Suppressor macrophage treated with lipopolysaccharide for 4 hours (primary cell): ENCODE measurements at places on chromosomes 12 and 14.

GRCh38 chr12:88472775-88473174, 107.5 kb downstream of the KITLG start:
- DNase-seq, result no peak

GRCh38 chr12:9244894-9245293, 36.7 kb upstream of the PZP start:
- DNase-seq, result no peak

GRCh38 chr12:88955531-88955930, 375.3 kb upstream of the KITLG start:
- no peak for DNase-seq

- DNase-seq, result no peak
These were observed 24.0 kb downstream of the LRIG3 start for GRCh38 chr12:58896278-58896677.

DNA sequence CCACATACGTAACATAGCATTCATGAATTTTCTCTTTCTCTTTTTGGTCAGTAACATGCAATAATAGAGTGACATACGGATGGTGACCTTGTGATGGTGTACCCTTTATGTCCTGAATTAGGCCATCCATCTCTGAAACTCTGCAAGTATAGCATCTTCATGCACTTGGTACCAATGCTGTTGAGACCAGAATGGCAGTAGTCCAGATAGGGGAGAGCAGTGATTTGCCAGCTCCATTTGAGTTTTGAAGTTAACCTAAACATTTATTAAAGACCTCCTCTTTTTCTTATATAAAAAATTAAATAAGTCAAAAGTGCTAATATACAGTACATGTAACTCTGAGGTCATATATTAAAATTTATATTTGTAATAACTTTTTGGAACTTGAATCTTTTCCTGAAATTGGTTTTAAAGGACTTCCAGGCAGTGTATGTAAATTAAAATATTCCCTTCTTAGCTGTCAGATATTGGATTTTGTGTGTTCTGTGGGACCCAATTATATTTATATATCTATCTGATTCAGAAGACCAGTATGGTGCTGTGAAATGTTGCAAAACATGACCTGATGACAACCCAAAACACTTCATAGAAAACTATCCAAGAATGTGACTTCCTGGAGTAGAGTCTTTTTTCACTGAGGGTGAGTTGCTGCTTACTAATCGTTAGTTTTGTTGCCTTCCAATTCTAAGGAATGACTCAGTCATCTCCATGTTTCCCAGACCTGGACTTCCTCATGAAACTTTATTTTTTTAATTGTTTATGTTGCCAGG, 3.5 kb downstream of the ELK3 start:
- peak; percentile 87 for DNase-seq

DNA sequence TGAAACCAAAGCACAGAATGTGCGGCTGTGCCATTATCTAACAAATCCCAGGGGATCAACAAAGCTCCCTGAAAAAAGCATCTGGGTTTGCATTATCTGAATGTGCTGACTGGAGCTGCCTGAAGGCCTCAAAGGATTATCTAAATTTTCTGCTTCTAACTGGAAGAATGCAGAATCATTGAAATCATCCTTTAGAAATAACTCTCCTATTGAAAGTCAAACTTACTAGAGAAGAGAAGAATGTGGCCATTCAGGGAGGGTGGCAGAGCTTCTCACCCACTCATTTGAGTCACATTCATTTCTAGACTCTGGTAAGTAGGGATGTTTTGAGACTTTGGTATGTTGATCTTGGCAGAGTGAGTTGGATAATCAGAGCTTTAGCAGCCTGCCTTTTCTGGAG, 220.6 kb upstream of the RGS6 start:
- DNase-seq, result no peak

DNA sequence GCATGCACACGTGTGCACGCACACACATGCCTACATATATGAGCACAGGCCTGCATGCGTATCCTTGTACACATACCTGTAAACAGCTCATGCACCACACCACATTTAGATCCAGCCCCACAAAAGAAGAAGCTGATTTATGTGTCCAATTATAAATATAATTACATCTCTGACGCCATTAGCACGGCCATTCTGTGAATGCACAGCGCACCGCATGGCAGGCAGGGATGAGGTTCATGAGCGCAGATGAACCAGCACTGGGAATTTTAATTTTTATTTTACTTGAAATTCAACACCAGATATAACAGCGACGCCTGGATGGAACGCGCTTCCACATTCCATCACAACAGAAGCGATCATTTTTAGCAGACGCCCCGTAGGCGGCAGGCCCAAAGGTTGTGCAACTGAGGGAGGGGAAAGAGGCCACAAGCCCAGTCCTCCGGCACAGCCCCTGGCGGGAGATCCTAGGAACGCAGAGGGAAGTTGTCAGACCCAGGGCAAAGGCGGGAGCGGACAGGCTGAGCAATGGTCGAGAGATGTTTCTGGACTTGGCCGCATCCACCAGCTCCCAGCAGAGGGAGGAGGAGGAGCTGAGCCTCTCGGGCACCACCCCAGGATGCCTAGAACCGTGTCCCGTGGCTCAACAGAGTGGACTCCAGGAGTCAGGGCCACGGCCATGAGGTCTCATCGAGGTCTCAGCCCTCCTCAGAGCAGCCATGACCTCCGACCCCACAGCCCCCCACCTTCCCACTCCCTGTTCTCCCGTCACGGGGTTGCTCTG, 37.9 kb upstream of the GALNT9 start:
- DNase-seq, result no peak

DNA sequence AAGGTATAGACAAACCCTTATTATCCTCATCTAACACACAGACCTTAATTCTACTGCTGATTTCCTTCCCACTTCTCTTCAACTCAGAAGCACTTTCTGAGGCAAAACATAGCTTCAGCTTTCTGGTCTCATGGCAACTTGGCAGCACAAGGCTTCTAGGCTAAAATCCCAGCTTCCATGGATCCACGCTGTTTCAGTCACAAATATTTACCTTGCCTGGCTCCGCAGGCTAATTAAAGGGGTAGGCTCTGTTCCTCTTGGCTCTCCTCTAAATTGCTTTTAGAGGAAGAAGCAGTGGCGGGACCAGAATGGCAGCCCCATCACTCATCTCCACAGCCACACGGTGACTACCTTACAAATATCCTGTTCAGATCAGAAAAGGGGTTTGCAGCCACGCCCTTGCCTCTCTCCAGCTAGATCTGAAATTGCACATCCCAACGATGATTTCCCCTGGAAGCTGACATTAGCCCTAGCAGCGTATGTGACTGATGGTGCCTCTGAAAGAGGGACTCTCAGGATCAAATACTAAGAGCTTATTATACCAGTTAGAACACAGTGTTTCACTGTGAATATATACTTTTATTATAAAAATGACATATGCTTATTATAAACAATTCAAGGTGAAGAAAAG, 221.5 kb upstream of the NUDT4 start:
- DNase-seq, result no peak

GRCh38 chr12:68479896-68480291, 130.8 kb upstream of the RAP1B start:
- no peak for DNase-seq

DNA sequence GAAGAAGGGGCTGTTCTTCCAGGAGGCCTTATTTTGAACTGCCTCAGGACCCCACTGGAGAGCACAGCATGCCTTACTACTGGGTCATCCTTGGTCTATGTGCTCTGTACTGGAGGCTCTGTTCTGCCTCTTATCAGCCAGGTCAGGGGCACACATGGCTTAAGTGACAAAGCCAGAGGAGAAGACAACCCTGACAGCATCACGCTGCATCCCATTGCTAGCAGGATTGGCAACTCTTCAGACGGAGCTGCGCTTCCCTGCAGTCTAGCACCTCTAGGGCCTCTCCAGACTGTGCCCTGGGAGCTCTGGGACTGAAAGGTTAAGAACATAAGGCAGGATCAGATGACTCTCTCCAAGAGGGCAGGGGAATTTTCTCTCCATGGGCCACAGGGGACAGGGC, 17.3 kb upstream of the TIGAR start:
- DNase-seq, result no peak

DNA sequence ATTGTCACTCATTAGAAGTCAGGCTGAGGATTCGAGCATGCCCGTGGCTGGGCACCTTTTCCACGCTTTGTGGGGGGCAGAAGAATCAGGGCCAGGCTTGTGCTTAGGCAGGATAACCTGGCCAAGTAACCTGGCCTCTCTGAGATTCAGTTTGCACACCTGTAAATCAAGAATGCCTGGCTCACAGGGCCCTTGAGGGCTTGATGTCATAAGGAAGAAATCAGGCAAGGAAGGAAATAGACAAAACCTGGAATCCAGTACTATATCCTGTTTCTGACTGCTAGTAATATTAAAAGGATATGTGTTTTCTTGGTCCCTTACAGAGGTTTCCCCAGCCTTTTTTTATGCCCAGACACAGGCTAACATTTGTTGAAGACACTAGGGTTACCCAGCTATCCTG, 91.9 kb downstream of the SAMD4A start:
- DNase-seq, result no peak

GRCh38 chr12:30533558-30534265, 162.0 kb downstream of the IPO8 start:
- DNase-seq, result no peak

GRCh38 chr14:88856786-88857366, 32.4 kb downstream of the TTC8 start:
- DNase-seq, result no peak

GRCh38 chr14:100056964-100057795, 8.0 kb upstream of the EVL start:
- DNase-seq, result no peak

- no peak for DNase-seq
These were observed 148.6 kb upstream of the DIO3 start for GRCh38 chr14:101412739-101413138.

DNA sequence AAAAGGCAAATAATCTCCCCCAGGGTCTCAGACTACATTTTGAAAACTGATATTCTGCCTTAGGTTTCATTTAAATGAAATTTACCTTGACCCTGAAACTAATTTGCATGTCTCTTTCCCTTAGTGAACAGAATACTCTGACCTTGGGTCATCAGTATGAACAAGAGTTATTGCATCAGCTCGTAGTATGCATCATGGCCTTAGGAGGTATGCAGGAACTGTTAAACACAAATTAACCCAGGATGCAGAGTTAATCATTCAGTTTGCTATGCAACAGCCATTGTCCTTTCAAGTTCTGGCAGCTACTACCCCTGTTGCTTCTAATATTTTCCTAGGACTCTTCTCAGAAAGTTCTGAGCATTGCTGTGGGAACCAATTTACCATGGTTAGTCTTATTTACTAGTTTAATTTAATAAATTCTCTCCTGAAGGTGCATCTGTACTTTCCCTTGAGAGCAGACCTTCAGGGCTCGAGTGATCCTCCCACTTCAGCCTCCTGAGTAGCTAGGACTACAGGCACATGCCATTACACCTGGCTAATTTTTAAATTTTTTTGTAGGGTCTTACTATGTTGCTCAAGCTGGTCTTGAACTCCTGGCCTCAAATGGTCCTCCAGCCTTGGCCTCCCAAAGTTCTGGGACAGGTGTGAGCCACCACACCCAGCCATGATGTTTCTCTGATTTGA, 126.7 kb downstream of the TTC6 start:
- no peak for DNase-seq

GRCh38 chr12:75848431-75848925, 183.1 kb downstream of the PHLDA1 start:
- no peak for DNase-seq

- no peak for DNase-seq
These were observed 15.0 kb upstream of the ARMH4 start for GRCh38 chr14:58167057-58167456.

GRCh38 chr14:71130491-71131179, 223.4 kb downstream of the PCNX1 start:
- peak; percentile 51 for DNase-seq

- no peak for DNase-seq
These were observed 26.2 kb downstream of the KITLG start for GRCh38 chr12:88553941-88554658.
